ENCODE measurements at places on chromosomes 7 and 10.

GRCh38 chr7:2734084-2734686 is 46.2 kb downstream of the AMZ1 start:
- no peak for DNase-seq

GRCh38 chr7:88254721-88255424 is 35.0 kb upstream of the SRI start:
- DNase-seq, result no peak

DNA sequence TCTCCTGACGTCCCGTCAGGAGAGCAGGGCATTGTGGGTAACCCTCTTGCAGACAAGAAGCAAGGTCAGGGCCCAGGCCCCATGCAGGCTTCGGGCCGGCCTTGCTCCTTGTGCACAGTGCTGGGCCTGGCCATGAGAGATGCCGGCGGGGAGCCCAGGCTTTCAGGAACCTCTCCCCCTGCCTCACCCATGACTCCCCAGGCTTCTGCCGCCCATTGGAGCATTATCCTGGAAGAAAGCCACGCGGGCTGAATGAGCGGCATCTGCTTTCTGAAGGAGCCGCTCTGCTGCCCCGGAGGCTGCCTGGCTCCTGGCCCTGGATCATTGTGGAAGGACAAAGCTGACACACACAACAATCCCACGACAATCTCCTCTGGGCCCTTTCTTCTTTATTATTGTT is 233.5 kb downstream of the TCF7L2 start:
- no peak for DNase-seq

- DNase-seq, result peak; percentile 66
Measured at GRCh38 chr10:69344591-69345252, 66.4 kb downstream of the HK1 start.
